ENCODE measurements at places on chromosomes 3 and 15.

- DNase-seq: no peak
These were observed 140.7 kb upstream of the RARB start for GRCh38 chr3:25287291-25287884.

GRCh38 chr3:177516158-177517011 is 319.1 kb upstream of the TBL1XR1 start:
- DNase-seq: no peak

- DNase-seq: no peak
These were observed 236.8 kb upstream of the UBE2E2 start for GRCh38 chr3:22966349-22966748.

- DNase-seq: no peak
These were observed 64.4 kb upstream of the TAMM41 start for GRCh38 chr3:11910971-11911531.

DNA sequence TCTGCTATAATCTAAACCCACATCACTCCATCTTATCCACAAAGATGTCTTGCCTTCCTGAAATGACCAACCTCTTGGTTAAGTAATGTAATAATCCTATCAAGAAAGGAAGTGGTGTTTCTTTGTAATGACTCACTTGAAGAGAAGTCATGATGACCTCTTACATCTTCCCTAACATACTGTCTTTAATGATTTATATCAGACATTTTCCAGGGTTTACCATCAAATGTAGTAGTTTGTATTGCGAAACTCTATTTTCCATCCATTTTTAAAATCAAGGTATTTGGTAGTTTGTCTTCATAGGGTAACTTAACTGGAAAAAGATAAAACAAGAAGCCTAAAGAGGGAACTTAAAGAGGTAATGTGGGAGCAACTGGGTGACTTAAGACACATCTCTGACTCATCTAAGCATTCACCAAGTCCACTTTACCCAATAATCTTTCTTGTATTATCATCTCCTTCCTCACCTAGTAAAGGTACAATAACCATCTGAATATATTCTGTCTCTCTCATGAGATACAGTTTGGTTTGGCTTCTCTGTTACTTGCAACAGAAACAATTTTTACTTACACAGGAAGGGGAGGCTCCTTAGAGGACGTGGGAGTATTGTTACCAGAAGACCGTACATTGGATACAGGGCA is 5.7 kb upstream of the MAPK6 start:
- no peak for DNase-seq

DNA sequence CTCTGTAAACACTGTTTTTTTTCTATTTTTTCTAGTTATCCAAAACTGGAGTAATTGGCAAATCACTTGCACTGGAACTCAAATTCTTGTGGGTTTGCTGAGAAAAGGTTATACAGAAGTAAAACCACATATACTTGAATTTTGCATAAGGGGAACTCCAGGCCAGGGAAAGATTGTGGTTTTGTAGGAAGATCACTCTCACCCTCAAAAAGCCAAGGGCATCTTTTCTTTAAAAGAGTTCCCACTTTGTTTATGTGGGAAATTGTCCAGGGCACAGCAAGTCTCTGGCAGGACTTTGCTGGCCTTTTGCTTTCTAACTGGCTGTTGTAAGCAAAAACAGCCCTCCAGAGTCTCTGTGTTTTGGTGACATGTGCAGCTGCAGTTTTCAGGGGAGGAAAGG is 340.3 kb upstream of the RBMS3 start:
- DNase-seq: no peak

DNA sequence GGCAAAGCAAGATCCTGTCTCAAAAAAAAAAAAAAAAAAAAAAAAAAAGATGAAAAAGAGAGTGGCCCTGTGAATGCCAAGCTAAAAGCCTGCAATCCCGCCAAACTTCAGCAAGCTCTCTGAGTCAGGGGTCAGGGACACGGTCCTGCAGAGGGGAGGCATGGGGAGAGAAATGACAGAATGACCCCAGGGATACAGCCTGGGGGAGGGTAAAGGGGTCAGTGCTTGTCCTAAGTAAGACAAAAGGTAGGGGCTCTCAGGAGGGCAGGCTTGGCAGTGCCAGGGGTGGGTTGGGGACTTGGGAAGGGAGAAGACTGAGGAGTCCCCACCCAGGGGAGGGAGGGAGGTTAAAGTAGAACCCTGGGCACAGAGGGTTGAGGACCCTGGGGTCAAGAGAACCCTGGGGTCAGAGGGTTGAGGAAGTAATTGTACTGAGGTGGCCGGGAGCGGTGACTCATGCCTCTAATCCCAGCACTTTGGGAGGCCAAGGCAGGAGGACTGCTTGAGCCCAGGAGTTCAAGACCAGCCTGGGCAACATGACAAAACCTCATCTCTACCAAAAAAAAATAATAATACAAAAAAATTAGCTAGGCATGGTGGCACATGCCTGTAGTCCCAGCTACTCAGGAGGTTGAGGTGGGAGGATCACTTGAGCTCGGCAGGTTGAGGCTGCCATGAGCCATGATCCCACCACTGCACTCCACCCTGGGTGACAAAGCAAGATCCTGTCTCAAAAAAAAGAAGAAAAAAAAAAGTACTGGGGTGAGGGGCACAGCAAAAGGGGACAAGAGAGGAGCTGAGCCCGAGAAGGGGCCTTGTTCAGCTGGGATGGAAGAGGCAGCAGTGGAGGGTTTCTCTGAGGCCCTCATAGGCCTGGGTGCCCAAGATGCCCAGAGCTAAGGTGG is 5.2 kb upstream of the SEMA3B start:
- no peak for DNase-seq

DNA sequence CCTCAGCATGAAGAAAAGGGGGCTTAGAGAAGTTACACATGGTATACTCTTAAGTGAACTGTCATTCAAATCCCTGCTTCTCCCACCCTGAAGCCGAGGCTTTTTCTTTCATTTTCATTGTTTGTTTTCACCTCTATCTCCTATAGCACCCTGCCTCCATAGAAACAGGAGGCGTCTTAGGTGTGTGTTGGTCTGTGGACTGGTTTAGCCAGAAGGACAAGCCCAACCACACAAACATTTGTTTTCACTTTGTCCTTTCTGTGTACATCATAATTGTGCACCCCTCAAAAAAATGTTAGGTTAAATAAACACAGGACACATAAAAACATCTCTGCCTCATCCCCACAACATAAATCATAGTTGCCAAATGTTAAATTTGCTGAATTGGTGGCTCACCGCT is 73.3 kb upstream of the UBE2E2 start:
- no peak for DNase-seq

DNA sequence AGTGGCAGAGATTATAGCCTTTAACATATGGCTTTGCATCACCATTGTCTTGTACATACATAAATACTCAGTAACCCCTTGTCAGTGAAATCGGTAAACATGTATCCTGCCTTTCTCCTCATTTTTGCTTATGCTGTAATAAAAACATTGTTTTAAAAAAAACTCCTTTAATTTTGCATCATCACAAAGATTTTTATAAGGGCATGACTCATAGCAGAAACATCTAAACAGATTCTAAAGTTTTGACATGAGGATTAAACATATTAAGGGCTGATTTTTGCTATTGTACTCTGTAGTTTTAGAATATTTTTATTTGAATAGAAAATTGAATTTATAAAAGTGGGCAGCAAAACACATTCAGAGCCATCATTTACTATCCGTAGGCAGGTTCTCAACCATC is 275.9 kb downstream of the ZIC4 start:
- DNase-seq: no peak

DNA sequence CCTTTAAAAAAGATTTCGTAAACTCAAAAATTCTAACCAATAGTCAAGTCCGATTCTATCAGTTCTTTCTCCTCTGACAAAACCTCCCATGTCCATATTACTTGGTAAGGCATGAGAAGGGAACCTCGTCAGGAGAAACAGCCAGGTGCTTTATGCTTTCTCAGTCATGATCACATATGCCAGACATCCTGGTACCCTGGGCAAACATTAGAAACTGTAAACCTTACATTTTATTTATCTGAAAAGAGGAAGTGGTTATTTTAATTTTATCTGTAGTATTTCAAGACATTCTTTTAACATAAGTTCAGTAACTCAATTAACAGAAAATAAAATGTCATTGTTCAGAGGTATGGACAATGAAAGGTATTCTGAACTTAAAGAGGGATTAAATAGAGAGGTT is 474.8 kb upstream of the GBE1 start:
- no peak for DNase-seq

- DNase-seq: no peak
These were observed 83.6 kb downstream of the AKAP13 start for GRCh38 chr15:85463976-85464375.

- no peak for DNase-seq
These were observed 165.6 kb downstream of the APBA2 start for GRCh38 chr15:29051422-29051821.

DNA sequence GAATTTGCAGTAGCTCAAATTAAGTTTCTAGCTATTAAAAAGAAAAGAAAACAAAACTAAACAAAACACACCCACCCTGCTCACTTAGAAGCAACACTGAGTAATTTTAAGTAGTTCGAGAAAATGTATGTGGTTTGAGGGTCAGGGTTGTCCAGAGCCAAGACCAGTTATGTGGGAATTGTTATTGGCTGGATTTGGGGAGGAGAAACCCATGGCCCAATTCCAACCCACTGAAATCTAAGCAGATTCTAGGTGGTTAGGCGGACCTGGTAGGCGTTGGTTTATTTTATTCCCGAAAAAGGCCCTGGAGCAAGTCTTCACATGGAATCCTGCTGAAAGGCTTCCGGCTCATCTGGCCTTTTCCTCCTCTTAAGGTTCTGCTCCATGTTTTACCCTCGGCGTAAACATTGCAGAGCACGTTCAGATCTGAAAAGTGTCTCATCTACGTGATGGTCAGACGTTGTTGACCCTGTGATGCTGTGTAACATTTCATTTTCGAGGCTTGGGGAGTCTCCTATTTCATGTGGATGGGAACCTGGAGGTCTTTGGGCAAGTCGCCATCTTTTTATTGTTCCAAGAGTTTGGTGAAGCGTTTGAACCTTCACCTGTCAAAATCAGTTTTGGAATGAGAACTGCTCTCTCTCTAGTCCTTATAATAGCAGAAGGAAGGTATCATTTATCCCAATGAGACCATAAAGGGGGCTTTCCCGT is 64.0 kb downstream of the FLNB start:
- no peak for DNase-seq

GRCh38 chr3:14439501-14440167 is 37.2 kb downstream of the SLC6A6 start:
- DNase-seq: no peak

GRCh38 chr3:37145611-37146010 is 28.8 kb downstream of the LRRFIP2 start:
- no peak for DNase-seq
